ENCODE measurements at places on chromosomes 6 and 20.
A peak's percentile ranks its signal among the peaks of the same experiment; 100 is the strongest.

DNA sequence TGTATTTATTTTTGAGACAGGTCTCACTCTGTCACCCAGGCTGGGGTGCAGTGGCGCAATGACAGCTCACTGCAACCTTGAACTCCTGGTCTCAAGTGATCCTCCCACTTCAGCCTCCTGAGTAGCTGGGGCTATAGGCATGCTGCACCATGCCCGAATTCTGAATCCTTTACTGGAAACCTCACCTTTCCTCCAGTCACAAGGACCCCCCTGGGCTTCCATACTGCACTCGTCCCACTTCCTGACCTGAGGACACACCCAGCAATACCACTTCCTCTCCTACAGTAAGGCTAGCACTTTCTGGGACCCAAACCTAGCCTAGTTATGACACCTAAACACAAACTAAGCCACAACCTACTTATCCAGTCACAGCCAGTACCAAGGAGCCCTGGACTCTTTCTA lies 68.2 kb downstream of the FAM217A start:
- peak; percentile 49 for DNase-seq

GRCh38 chr6:143950875-143951274 lies 57.2 kb downstream of the PLAGL1 start:
- DNase-seq = no peak

GRCh38 chr6:29967379-29968010 lies 25.2 kb downstream of the HLA-A start:
- no peak for DNase-seq

DNA sequence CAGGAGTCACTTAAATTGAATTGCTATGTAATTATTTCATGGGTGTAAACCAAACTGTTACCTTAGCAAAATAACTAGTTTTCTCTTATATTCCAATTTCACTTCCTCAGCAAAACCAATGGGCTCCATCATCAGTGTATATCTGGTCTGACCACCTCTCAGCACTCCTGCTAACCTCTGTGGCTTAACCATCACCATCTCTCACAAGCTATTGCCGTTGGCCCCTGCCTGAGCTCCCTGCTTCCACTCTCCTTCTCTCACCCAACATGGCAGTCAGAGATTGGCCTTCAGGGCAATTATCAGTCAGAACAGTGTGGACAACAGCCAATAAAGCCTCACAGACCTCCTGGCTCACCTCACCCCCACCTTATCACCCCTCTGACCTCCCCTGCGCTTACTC lies 124.0 kb downstream of the CARMIL1 start:
- no peak for DNase-seq

DNA sequence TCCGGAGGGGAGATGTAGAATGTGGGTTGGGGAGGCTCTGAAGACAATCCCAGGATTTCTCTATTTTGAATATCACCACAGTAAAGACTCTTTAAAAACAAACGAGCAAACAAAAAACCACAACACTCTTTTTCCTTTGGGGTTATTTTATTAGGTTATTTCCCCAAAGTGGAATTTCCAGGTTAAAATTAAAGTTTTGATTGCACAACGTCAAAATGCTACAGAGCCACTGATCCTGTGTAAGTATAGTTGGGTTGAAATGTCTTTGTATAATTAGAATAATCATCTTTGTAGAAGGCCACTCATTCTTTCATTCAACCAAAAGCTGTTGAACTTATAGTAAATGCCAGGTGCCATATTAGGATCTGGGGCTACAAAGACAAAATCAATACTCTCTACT lies 19.6 kb upstream of the PIM1 start:
- no peak for DNase-seq

GRCh38 chr6:156886409-156886808 lies 109.2 kb downstream of the ARID1B start:
- DNase-seq = no peak

GRCh38 chr6:87799651-87800050 lies 97.6 kb upstream of the AKIRIN2 start:
- DNase-seq = no peak
